ENCODE measurements at places on chromosomes 7 and 10. TPM values are rescaled to one million over a fixed set of nuclear protein-coding genes. Genes with fewer than 3 reads are reported as not detected.

The GCK gene
- 1.7 TPM for total RNA-seq

The PON3 gene
- total RNA-seq, result under 0.01 TPM

The SLC16A12 gene
- total RNA-seq, result under 0.01 TPM

The NEBL gene
- total RNA-seq, result 0.33 TPM

The LIPF gene
- total RNA-seq, result not detected

The ADRA2A gene
- under 0.01 TPM for total RNA-seq

The PLAC9 gene
- total RNA-seq, result 16.7 TPM

The HOXA4 gene
- 0.51 TPM for total RNA-seq

The GFRA1 gene
- 6.3 TPM for total RNA-seq

The CTAGE15 gene
- 0.17 TPM for total RNA-seq

The VSTM4 gene
- total RNA-seq, result 4.4 TPM

The LIPK gene
- total RNA-seq, result not detected

The GIMAP2 gene
- total RNA-seq, result 16.2 TPM

The TSPAN12 gene
- total RNA-seq, result 1.5 TPM

The TRIM73 gene
- 0.51 TPM for total RNA-seq

The PAX4 gene
- total RNA-seq, result not detected

The PVRIG gene
- not detected for total RNA-seq

The GIMAP8 gene
- total RNA-seq, result under 0.01 TPM

The INMT gene
- 75.8 TPM for total RNA-seq

The ALOX5 gene
- not detected for total RNA-seq

The NCF1 gene
- total RNA-seq, result under 0.01 TPM

The PRRT4 gene
- under 0.01 TPM for total RNA-seq

The ASZ1 gene
- total RNA-seq, result not detected

The SFMBT2 gene
- 2.8 TPM for total RNA-seq

The MRLN gene
- not detected for total RNA-seq

The C10orf67 gene
- under 0.01 TPM for total RNA-seq

The DYNC1I1 gene
- 0.17 TPM for total RNA-seq

The EN2 gene
- total RNA-seq, result not detected
